ENCODE measurements at places on chromosomes 6 and 20.

DNA sequence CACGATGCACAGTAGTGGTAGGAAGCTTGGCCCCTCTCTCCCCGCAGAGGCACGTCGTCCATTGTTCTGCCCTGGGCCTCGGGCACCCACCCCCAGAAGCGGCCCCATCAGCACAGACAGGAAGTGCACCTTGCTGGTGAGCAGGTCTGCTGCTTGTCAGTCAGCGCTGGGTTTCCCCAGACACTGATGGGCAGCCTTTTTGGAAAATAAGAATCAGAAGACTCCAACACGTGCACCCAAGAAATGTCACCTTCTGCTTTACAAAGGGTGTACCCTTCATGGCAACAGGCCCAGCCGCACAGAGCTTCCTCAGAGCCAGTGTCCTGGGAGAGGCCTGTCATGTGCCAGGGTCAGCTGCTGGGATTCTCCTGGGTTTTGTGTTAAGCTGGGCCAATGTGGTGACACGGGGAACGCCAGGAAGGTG is 34.7 kb upstream of the IRF4 start:
- DNase-seq = no peak

GRCh38 chr6:121993362-121993761 is 406.1 kb upstream of the HSF2 start:
- no peak for DNase-seq

- peak; percentile 74 for DNase-seq
Observed at GRCh38 chr6:56840467-56841380, 114.2 kb upstream of the BEND6 start.

DNA sequence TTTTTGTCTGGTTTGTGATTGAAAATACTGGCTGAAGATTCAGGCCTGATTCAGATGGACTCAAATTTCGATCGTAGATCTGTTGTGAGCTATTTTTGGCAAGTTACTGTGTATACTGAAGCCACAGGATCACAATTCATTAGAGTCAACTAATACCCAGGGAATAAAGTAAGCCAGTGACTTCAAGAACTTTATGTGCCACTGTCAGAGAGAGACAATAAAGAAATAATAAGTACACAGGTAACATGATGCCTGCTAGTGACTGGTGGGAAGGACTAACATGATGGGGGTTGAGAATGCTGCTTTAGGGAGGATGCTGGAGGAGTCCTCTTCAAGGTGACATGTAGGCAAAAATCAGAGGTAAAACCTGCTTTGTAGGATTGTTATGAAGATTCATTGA is 215.9 kb downstream of the DOK5 start:
- DNase-seq = no peak

DNA sequence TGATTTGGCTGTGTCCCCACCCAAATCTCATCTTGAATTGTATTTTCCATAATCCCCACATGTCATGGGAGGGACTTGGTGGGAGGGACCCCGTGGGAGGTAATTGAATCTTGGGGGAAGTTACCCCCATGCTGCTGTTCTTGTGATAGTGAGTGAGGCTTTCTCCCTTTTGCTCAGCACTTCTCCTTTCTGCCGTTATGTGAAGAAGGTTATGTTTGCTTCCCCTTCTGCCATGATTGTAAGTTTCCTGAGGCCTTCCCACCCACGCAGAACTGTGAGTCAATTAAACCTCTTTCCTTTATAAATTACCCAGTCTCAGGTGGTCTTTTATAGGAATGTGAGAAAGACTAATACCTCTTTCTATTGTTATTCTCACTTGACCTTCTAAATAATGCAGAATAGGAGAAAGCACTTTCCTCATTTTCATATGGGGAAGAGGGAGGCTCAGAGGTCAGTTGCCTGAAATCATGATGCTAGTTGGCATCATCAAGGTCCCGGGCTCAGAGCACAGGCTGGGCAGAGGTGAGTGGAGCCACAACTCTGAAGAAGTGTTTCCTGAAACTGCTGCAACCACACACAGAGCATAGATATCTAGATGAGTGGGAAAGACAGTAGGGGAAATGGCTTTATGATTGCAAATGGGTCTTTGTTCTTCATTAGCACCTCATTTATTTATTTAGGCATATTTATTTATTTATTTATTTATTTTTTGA is 191.0 kb downstream of the QKI start:
- no peak for DNase-seq

DNA sequence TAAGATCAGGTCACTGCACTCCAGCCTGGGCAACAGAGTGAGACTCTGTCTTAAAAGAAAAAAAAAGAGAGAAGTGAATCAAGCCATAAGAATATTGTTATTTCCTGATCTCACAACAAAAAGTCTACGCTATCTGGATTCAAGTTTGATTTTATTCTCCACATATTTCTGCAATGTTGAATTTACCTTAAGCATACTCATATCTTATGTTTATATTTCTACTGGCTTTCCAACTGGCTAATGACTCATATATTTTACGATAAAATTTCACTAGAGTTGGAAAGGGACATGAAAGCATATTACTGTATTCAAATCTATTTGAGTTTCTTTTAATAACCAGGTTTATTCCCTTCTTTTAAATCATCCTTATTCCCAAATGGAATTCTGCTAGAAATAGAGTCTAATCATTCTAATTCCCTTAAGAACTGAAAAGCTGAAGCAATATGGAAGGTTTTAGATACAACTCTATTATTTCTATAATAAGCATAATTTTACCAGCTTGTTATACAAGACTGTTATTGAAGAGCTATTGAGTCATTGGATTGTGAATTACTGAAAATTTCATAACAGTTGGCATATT is 276.9 kb upstream of the HS3ST5 start:
- no peak for DNase-seq

DNA sequence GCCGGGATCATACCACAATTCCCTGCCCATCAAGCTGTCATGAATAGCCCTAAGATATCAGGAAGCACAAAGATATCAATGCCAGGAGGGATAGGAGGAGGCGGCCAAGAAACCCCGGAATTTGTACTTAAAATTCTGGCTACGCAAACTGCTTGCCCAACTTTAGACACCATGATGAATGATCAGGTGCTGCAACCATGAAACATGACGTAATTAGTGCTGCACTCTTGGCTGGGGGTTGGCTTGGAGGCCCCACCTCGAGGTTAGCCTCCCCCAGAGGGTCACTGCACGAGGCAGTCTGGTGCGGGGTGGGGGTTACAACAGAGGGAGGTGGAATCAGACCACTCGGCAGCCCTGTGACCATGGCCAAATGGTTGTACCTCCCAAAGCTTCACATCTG is 8.9 kb downstream of the SIRPA start:
- no peak for DNase-seq

DNA sequence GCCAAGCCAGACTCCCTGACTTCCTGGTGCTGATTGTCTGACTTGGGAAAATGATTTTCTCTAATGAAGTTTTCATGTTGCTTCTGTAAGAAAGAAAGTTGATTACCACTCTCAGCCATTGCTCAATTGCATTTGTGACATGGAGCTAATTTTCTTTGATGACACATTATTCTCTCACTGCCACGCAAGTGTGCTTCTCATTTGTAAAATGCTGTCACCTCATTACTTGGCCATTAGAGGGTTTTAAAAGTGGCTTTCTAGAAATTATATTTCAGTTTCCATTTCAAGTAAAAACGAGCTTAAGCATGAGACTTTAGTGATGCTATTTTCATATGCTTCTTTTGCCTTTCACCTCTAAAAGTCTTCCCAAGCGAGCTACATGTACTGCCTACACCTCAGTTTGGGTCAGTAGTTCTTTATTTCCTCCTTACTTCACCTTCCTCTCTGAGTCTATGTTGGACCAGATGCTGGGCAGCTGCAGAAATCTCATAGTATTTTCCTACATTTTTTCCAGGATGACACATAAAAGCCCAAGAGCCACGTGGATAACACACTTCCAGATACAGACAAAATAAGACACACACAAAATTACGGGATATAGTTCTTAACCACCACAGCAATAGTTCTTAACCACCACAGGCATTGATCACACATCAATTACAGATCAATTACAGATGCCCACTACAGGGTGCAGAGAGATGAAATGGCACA is 6.3 kb upstream of the FAM210B start:
- no peak for DNase-seq

GRCh38 chr20:38302786-38303185 is 1.2 kb upstream of the BPI start:
- no peak for DNase-seq

- no peak for DNase-seq
Observed at GRCh38 chr6:116426551-116426950, 34.6 kb upstream of the CALHM6 start.

GRCh38 chr6:129494099-129494498 is 215.9 kb downstream of the ARHGAP18 start:
- no peak for DNase-seq

DNA sequence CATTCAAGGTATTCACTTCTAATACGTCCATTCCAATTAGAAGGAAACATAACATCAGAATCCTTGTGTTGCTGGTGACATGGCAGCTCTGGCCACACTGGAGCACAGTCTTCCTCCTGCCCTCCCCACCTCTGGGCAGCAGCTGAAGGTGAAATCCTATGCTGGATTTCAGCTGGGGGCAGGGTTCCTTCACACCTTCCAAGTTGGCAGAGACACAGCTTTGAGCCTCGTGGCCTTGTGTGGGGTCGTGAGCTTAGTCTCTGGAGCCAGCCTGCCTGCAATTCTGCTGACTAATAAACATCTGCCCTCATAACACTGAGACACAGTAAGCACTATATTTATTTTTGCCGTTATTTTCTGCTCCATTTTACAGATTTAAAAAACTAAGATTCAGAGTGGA is 218.9 kb upstream of the RIN2 start:
- no peak for DNase-seq
